ENCODE measurements at places on chromosomes 1 and 21. TPM values are rescaled to one million over a fixed set of nuclear protein-coding genes. Genes with fewer than 3 reads are reported as not detected.

DNA sequence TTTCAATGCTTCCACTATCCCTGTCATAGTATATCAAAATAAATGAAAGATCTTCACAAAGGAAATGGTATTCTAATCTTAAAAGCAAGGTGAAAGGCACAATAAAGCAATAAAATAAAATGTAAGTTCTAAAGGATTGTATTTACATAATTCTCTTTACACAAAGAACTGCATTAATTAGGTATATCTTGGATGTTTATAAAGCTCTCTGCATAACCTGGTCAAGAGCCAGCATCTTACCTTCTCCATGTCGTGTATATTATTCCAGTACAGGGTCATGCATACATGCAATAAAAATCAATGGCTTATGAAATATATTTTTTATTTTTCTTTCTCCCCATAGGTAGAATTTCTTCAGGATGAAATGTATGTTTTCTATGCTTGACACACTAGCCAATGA is 63.8 kb downstream of the GON4L start:
- DNase-seq = no peak

DNA sequence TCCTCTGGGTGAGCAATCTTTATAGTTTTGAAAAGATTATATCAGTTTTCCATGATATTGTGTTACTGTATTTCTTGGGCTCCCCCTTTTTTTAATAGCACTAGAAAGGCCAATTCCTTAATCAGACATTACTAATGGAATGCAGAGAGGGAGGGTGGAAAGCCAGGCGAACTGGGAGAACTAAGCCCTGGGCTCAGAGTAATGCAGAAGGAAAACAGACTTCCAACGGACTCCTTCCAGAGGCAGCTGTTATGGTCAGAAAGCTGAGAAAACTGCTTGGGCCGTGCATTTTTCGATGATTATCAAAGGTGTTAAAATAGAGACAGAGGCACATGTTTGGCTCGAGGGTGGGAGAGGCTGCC is 206.3 kb downstream of the FOXD2 start:
- DNase-seq = no peak

DNA sequence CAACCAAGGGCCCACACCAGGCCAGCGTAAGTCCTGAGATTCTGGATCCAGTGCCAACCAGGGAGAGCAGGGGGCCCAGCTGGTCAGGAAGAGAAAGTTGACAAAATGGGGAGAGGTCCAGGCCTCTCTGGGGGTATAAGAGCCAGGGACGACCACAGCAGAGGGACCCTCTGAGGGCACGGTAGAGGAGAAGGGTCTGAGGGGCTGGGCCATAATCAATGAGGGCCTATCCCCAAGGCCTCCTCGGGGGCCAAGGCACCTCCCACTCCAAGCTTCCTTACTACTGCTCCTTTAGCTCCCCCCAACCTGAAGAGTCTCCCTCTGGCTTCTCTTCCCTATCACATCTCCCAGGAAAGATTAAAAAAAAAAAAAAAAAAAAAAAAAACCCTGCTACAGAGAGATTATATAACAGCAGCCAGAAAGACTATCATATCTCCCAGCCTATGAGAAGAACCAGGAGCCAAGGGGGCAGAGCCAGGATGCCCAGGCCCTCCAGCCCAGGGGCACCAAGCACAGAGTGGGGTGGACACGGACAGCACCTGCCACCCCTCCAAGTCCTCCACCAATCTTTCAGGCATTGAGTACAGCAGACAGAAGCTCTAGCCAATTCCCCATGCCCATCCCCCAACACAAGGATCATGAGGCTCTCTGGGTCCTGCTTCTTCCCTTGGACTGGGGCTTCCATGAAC is 2.7 kb downstream of the MEF2D start:
- no peak for DNase-seq

GRCh38 chr21:38902608-38903445 is 97.1 kb downstream of the ETS2 start:
- no peak for DNase-seq

DNA sequence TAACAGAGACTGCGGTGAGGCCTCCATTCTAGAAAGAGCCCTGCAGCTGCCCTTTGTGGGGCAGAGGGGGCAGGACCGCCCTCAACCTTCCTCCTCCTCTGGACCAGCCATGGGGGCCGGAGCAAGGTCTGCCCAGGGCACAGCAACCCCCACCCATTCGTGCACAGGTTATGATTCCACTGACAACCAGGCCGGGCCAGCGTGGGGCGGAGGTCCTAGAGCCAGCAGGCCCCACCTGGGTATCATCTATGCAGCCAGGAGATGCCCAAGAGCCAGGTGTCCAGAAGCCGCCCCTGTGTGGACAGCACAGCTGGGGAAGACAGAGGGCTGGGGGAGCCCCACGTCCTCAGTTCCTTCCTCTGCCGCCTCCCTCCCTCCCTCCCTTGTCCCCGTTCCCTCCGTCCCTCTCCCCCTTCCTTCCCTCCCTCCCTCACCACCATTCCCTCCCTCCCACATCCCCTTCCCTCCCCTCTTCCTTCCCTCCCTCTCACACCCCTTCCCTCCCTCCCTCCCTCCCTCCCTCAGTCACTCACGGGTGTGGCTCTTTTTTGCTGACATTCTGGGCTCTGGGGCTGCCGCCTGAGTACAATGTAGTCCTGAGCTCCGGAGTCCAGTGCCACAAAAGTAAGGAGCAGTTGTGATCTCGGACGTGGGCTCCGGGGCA is 12.3 kb downstream of the RNF223 start:
- DNase-seq = peak; percentile 33

DNA sequence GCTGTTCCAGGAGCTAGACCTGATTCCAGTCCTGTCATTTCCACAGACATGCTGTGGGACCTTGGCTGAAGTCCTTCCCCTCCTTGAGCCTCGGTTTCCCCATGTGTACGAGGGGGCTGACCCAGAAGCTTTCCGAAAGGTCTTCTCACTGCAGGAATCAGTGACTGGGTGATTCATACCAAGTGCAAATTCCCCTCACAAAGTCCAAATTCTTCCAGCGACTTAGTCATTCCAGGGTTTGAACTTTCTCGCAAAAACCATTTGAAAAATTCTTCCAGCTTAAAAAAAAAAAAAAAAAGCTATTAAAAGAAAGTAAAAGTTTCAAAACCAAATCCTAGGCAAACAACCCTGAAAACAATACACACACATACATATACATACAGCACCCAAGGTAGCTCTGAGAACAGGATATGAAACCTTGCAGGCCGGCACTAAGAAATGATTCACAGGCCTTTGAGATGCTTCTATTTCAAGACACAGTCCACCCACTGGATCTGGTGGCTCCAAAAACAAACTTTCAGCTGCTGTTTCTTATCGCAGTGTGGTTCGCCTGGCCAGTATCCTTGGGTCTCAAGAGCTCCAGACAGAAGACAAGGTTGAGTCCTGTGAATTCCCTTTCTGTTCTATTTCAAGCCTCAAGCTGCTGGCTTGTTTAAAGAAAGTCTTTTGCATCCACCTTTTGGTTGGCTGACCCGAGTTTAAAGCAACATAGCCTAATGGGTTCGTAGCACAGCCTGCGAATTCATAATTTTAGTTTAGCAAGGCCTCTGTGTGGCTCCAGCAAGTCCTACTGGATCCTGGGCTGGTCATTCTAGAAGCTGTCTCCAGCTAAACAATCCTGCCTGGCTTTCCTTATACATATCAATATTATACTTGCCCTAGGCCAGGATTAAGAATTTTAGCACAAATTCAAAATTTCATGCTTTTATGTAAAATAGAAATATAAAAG is 18.0 kb upstream of the ID3 start:
- peak; percentile 77 for DNase-seq

- no peak for DNase-seq
Measured at GRCh38 chr1:153648000-153648643, 10.4 kb upstream of the SNAPIN start.

- DNase-seq = no peak
Measured at GRCh38 chr1:77164434-77164944, 54.7 kb downstream of the PIGK start.

- no peak for DNase-seq
Measured at GRCh38 chr1:170326186-170326585, 180.4 kb downstream of the NTMT2 start.

GRCh38 chr1:9890224-9890731 is 19.8 kb downstream of the CTNNBIP1 start:
- DNase-seq = no peak

GRCh38 chr1:86448670-86449069 is 20.1 kb upstream of the CLCA1 start:
- no peak for DNase-seq

DNA sequence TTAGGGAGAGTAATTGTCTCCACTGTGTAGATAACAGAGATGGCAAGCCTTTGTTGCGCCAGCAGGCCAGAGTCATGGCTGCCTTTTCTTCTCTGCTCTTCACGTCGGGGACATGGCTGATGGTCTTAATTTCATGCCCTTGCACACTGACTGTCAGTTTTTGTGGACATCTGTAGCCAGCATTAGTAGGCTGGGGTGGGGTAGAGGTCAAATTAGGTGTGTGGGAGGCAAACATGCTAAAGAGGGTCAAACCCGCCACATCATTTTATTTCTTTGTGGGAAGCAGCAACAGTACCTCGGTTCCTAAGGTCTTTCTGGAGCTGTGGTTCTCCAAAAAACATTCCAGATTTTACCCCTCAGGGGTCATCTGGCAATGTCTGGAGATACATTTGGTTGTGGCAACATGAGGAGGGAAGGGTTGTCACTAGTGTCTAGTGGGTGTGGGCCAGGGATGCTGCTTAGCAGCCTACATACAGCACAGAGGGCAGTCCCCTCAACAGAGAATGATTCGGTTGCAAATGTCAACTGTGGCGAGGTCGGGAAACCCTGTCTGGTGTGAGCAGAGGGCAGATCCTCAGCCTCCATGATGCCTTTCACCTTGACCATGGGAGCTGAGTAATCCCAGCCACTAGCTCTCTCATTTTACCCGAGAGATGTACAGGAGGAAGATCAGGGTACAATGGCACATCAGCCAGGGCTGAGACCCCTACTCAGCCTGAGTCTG is 14.7 kb downstream of the RUNX1 start:
- DNase-seq = peak; percentile 61

OR2W3 gene
- not detected for total RNA-seq

CFAP57 gene
- total RNA-seq = 0.14 TPM

C1orf21 gene
- 1.2 TPM for total RNA-seq

HFM1 gene
- total RNA-seq = not detected

BATF3 gene
- total RNA-seq = 26.7 TPM

ERRFI1 gene
- total RNA-seq = 0.77 TPM

SLC37A1 gene
- total RNA-seq = 18.4 TPM

FMN2 gene
- not detected for total RNA-seq

TMEM61 gene
- total RNA-seq = not detected

ARHGEF16 gene
- total RNA-seq = 0.17 TPM

SLAMF7 gene
- total RNA-seq = 82.2 TPM

ERICH3 gene
- total RNA-seq = not detected

NKAIN1 gene
- total RNA-seq = not detected

SLC35F3 gene
- not detected for total RNA-seq

DDR2 gene
- total RNA-seq = 0.40 TPM

TNFRSF8 gene
- 18.6 TPM for total RNA-seq

CR1L gene
- total RNA-seq = not detected

MROH9 gene
- not detected for total RNA-seq

KCNJ9 gene
- not detected for total RNA-seq

PBX1 gene
- 0.31 TPM for total RNA-seq

Measured in activated naive CD4-positive, alpha-beta T cell treated with anti-CD3 and anti-CD28 coated beads for 36 hours (primary cell).